ENCODE measurements at places on chromosomes 1 and 21.
A peak's percentile ranks its signal among the peaks of the same experiment; 100 is the strongest.

DNA sequence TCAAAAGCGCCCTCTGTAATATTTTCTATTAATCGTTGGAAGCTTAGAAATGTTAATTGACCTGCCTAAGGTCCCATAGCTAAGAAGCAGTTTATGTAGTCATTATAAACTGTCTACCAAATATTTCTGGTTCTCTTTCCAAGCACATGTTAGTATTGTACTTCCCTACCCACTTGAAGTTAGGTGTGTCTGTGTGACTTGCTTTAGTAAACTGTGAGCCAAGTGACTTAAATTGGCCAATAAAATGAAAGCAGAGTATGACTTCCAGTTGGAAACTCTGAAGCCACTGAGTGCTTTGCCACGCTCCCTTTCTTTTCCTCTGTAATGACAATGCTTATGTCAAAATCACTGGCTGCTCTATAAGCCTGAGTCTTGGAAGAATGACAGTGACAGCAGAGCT is 20.6 kb upstream of the ADAMTS1 start:
- no peak for DNase-seq

GRCh38 chr1:8873506-8874229 is 4.8 kb downstream of the ENO1 start:
- DNase-seq, result no peak

GRCh38 chr1:31010086-31010989 is 55.2 kb downstream of the PUM1 start:
- DNase-seq, result no peak

DNA sequence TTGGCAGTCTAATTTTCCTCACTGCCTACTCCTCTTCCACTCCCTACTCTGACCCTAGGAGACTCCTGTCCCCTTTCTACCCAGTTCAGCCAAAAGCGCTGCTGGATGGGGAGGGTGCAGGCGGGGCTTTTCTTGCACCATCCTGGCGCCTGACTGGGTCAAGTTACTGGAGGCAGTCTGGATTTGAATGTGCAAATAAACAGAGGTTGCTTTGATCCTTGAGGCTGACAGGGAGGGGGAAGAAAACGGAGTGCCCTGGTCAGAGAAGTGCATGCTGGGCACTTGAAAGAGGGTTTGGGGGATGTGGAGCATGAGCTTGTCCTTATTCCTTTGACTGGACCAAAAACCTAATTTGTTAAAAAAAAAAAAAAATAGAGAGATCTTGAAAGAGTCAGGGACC is 76.8 kb upstream of the SOX13 start:
- DNase-seq, result peak; percentile 64

DNA sequence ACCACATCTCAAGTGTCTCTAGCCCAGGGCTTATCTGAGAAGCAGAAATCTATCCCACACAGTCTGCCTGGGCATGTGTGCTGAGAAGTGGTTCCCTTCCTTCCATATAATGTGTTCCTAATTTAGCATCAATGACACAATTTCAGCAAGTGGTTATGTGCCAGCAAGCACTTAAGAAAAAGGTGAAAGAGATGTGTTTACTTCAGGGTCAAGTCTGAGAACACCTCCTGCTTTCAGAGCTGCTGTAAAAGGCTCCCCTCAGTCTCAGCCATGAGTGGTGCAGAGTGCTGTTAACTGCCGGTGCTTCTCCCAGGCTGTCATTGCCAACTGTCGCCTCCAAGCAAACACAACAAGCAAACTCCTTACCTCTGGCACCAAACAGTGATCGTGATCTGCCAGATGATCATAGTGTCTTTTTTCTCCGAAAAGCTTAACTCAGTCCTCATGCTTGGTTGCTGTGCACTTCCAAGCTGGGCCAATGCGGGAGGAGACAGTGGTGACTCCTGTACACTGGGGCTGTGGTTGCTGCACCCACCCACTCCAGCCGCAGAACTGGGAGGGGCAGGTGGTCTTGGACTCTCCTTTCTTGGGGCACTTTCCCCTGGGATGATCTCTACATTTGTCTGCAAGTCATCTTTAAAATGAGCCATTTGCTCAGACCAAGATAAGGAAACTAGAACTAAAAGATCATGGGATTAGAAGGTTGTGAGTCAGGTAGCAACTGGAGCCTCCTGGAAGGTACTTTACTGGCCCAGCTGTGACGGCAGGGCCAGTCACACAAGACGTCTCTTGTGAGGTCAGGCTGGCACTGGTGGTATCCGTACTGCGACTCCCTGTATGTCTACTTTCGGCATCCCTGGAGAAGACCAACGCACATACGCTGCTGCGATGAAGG is 32.4 kb downstream of the ATP1A1 start:
- no peak for DNase-seq

- no peak for DNase-seq
These were observed 161.8 kb upstream of the IVNS1ABP start for GRCh38 chr1:185478877-185479276.

- no peak for DNase-seq
These were observed 311.0 kb upstream of the PROX1 start for GRCh38 chr1:213676736-213677135.

GRCh38 chr1:84078108-84078841 is 65.8 kb upstream of the PRKACB start:
- peak; percentile 40 for DNase-seq

DNA sequence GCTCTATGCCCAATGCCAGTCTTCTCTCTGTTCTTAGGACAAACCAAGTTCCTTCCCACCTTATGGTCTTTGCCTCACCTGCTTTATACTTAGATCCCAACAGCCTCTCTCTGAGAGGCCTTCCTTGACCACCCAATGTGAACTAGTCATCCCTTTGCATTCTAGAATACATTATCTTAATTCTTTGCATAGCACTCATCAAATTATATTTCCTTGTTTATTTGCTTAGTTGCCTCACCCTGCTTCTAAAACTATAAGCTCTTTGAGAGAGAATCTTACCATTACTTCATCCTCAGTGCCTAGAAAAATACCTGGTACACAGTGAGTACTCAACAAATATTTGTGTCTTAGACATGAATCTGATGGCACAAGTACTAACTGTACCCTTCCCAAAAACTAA is 8.0 kb downstream of the PIGP start:
- DNase-seq, result no peak

DNA sequence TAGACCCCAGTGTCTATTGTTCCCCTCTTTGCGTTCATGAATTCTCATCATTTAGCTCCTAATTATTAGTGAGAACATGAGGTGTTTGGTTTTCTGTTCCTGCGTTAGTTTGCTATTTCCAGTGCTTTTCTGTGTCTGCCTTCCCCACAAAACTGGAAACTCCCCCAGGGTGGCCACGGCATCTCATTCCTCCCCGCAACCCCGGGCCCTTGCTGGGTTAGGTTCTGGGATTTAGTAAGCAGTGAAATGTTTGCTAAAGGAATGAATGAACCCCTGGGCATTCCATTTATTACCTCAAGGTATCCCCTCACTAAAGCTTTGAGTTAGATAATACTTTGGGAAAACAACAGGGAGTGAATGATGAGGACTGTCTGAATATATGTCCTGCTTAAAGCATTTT is 142.9 kb downstream of the GLUL start:
- DNase-seq, result no peak

DNA sequence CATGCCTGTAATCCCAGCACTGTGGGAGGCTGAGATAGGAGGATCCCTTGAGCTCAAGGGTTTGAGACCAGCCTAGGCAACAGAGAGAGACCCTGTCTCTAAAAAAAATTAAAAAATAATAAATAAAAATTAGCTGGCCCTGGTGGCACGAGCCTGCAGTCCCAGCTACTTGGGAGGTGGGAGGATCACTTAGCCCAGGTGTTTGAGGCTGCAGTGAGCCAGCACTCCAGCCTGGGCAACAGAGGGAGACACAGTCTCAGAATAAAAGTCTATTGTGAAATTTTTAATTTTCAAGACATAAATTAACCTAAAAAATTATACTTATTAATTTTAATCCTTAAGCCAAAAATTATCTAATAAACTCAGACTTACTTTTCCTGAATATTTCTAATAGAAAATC is 131.2 kb upstream of the ZNHIT6 start:
- DNase-seq, result no peak

GRCh38 chr1:227330279-227331076 is 12.2 kb upstream of the CDC42BPA start:
- DNase-seq, result no peak

DNA sequence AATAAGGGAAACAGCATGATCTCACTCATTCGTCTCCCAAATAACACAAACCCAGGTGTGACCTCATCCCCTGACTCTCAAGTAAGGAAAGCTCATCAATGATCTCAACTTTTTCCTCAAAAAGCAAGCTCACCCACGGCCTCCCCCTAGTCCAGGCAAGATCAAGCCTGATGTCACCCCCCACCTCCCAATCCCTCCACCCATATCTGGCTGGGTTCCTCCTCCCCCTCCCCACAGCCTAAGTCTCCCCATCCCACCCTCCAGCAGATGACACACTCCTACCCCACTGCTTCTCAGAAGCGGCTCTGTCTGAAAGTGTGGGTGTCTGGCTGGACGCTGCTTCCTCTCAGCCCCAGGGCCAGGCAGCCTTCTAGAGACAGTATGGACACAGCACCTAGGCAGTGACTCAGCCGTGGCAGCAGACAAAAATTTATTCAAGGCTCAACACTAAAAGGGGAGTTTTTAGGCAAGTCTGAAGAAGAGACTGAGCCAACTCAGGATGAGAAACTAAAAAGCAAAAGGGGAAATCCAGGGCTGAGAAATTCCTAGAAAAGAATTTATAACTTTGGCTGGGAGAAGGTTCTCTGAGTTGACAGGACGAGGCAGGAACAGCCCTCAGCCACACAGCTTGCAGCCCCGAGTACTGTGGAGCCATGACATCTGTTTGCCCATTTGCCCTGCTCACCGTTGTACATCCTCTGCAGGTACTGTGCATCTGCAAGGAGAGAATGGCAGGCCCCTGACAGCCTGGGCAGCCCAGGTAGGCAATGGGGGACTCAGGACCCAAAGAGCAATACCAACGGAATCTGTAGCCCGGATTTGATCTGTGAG is 81.6 kb upstream of the LRRC8D start:
- DNase-seq, result no peak

DNA sequence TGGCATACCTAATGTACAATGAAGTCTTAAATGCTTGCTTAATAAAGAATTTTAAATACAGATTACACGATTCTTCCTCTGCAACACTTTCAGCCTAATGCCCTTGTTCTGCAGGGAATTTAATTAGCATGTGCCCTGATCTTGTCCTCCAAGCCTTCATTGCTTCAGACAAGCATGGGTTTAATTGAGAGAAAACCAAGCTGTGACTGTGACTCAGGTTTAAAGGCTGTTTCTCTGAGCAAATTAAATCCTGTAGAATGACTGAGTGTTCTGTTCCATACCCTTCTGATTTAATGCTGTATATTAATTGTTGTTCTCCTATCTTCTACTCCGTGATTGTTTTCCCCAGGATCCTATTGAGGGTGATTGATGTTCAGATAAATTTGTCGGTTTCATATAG is 269.0 kb upstream of the PRMT6 start:
- no peak for DNase-seq

DNA sequence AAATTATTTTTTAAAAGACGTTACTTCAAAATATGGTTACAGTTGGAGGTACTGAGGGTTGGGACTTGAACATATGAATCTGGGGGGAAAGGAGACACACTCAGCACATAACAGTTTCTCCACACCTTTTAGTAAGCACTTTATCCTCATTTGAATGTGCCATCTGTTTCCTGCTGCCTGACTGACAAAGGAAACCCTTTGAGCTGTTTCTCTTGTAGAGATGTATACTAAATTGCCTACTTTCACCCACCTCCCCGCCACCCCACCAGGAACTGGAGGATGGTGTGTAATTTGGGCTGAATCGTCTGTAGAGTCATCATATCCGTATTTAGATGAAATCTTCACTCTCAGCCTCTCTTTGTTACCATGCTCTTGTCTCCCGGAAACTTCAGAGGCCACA is 108.1 kb downstream of the KAZN start:
- DNase-seq, result no peak

DNA sequence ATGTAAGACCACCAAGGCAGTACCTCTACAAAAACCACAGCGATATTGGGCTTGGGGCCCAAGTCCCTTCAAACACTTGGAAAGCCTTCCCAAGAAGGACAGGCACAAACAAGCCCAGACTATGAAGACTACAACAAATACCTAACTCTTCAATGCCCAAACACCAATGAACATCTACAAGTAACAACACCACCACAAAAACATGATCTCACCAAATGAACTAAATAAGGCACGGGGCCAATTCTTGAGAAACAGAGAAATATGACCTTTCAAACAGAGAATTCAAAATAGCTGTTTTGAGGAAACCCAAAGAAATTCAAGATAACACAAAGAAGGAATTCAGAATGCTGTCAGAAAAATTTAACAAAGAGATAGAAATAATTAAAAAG is 86.8 kb downstream of the COL24A1 start:
- no peak for DNase-seq

DNA sequence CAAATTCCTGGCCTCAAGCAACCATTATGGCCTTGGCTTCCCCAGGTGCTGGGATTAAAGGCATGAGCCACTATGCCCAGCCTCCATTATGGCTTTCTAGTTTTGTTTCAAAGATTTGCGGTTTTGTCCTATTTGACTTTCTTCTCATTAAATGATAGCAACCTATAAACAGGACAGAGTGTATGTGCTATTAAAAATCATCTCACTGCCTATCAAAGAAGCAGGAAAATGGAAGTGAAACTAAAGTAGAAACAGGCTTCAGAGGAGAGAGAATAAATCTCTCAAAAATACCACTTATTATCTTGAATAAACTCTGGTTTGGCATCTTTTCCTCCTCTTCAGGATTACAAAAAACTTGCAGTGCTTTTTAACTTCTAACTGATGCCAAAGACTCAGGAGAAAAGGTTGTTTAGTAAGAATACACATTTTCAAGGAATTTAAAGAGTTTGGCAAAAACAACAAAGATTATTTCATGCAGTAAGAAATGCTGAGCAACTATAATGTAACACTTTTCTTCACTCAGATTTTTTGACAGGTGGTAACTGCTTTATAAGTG is 28.7 kb downstream of the ACBD3 start:
- DNase-seq, result no peak

DNA sequence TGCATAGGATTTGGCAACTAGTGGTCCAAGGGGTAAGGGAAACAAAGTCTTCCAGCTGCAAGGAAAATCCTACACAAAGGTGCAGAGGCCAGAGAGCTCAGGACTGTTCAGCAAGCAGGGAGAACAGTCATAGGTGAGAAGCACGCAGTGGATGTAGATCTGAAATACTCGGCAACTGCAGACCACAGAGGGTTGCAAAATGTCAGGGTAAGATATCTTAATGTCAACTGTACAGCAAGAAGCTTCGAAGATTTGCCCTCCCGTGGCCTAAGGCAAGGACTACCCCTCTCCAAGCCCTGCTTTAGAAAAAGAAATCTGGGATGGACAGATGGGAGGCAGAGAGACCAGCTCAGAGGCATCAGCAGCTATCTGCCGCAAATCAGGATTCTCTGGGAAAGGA is 153.4 kb upstream of the IRF2BP2 start:
- no peak for DNase-seq

GRCh38 chr1:27105018-27105417 is 49.9 kb downstream of the SLC9A1 start:
- no peak for DNase-seq

GRCh38 chr1:115452600-115453329 is 114.7 kb upstream of the NGF start:
- no peak for DNase-seq

- DNase-seq, result no peak
These were observed 26.1 kb downstream of the ETS2 start for GRCh38 chr21:38831526-38832467.

Data from renal pelvis (tissue), 12 donors.